COR-L47 (cell line): ENCODE measurements at places on chromosomes 2 and 18.

GRCh38 chr2:152924722-152925121, 206.3 kb downstream of the ARL6IP6 start:
- DNase-seq: no peak

DNA sequence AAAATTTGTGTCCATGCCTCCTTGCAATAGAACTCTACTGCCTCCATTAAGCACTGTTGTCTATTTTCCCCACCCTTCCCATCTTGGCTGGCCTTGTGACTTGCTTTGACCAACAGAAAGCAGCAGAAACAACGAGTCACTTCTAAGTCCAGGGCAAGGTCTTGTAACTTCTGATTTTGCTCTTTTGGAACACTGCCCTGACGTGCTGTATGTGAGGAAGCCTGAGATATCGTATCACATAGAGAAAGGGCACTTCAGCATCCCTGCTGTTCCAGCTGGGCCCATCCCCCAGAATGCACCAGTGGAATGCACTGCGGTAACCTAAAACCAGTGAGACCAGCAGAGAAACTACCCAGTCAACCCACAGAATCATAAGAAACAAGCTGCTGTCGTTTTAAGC, 28.1 kb downstream of the NCKAP1 start:
- no peak for DNase-seq

- DNase-seq: no peak
These were observed 82.4 kb downstream of the CTIF start for GRCh38 chr18:48621240-48621639.

DNA sequence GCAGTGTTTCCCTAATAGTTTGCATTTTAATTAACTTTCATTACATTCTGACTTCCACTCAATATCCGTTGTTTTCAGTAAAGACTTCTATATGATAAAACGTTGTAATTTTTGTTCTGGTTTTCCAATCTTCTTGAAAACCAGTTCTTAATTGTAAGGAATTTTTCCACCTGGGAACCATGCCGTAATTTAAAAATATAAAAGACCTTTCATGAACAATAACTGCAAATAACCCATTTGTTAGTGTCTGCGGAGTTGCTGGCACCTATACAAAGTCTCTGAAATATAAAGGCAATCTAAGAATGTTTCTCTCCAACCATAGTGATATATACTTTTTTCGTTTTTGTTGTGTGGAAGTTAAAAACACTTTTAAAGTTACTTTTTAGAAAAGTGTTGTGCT, 7.7 kb upstream of the SATB2 start:
- no peak for DNase-seq

DNA sequence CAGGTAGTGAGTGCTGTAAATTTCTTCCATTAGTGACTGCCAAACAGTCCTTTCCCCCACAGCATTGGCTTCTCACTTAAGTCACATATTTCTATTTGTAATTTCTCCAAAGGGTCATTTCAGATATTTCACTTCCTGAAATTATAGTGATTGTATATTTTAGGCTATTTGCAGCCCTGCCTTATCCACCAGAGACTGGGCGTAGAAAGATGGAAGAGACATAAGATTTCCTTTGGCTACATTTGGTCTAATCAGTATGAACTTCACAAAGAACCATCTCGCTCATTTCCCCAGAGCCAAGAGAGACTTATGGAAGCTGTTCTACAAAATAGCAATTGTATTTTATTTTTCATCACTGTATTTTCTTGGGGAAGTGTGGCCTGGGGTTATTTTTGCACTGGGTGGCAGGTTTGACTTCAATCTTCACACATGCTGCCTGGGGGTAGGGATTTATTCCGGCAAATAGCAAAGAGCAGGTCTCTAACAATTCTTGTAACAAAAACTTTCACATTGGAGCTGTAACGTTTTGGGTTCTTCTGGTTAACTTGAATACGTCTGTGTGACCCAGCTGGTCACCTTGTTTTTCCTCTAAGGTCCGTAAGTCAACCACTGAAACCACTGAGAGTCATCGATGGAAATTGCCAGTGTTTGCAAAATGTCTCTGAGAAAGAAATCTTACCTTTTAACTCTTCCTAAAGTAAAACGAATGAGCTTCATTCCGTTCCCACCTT, 170.6 kb upstream of the SERPINE2 start:
- no peak for DNase-seq

DNA sequence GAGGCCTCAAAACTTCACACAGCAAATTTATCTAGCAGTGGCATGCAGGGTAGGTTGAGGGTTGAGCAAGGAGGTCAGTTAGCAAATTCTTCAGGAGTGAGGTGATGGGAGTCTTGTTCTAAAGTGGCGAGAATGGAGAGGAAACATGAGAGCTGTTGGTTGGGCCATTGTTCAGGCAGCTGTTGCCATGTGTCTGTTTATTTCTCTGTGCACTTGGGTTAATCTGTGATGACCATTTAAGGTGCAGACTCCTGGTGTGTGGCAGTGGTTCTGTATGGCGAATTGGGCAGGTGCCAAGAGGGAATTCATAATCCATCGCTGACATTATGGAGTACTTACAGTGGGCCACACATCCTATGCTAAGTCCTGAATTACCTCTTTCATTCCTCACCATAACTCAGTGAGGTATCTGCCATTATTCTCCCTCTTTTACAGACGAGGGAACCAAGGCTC, 30.4 kb downstream of the TMEM178A start:
- DNase-seq: peak; percentile 73

DNA sequence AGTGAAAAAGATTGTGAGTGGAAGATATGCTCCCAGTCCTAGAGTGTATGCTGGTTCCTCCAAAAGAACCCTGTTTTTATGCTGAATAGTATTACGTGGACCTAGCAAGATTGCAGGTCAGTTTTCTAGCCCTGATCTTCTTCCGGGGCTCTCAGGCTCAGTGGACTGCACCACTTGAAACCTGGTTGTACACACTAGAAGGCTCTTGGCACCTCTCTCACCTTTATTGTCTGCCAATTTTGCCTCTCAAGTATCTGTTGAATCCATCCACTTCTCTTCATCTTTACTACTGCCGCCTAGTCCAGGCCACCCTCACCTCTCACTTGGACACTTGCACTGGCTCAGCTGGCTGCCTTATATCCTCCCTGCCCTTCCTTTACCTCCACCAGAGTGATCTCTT, 16.8 kb downstream of the TTC39C start:
- DNase-seq: no peak
